ENCODE measurements at places on chromosomes 5 and 9.

- DNase-seq = no peak
Measured at GRCh38 chr9:126397056-126397455, 70.4 kb downstream of the MVB12B start.

- no peak for DNase-seq
Measured at GRCh38 chr5:98301547-98301946, 471.9 kb upstream of the RGMB start.

GRCh38 chr5:15260356-15261268 is 239.4 kb upstream of the FBXL7 start:
- DNase-seq = no peak

- no peak for DNase-seq
Measured at GRCh38 chr9:109387206-109387605, 66.3 kb upstream of the EPB41L4B start.

DNA sequence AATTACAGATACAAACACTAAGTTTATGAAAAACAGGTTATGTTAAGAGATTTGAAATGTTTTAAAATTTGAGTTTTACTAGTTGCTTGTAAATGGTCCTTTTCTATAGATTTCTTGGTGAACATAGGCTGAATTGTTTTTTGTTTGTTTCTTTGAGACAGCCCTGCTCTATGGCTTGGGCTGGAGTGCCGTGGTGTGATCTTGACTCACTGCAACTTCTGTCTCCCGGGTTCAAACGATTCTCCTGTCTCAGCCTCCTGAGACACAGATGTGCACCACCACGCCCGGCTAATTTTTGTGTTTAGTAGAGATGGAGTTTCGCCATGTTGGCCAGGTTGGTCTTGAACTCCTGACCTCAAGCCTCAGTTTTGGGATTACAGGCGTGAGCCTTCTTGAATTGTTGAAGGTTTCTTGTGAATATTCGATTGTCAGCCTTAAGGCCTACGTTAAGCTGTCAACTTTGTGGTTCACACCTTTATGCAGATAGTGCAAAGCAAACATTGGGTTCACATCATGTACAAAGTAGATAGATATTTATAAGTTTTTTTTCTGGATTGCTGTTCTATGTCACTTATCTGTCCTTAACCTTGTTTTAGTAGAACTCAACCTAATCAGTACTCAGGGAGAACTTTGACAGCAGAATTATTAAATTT is 26.2 kb downstream of the UHRF2 start:
- no peak for DNase-seq

- peak; percentile 11 for DNase-seq
Measured at GRCh38 chr5:15598294-15598902, 98.4 kb downstream of the FBXL7 start.

- DNase-seq = no peak
Measured at GRCh38 chr5:147670815-147671214, 111.7 kb downstream of the JAKMIP2 start.

GRCh38 chr9:3525096-3525835 is 535 bp downstream of the RFX3 start:
- no peak for DNase-seq

- no peak for DNase-seq
Measured at GRCh38 chr9:16680541-16680940, 189.9 kb downstream of the BNC2 start.

DNA sequence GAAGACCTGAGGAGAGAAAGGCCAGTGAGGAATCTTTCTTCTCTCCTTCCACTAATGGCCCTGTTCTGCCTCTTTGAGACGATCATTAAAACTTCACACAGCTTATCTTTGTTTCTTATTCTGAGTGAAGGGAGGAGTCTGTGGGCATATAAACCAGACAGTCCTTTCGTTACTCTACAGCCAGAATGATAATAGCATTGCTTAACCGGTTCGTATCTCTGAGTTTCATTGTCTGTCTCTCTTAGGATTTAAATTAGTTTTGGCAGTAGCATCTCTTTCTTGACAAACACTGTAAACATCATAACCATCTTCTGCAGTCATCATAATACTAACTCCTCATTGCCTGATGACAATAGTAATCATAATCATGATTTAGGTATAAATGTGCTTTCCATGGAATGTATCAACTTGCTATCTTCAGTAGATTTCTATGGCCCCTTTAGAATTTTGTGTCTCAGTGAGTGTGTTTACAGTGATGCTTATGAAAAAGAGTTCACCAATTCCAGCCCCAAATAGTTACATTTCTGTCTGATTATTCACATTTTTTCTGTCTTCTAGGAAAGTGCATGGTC is 618.8 kb upstream of the KLF4 start:
- no peak for DNase-seq

DNA sequence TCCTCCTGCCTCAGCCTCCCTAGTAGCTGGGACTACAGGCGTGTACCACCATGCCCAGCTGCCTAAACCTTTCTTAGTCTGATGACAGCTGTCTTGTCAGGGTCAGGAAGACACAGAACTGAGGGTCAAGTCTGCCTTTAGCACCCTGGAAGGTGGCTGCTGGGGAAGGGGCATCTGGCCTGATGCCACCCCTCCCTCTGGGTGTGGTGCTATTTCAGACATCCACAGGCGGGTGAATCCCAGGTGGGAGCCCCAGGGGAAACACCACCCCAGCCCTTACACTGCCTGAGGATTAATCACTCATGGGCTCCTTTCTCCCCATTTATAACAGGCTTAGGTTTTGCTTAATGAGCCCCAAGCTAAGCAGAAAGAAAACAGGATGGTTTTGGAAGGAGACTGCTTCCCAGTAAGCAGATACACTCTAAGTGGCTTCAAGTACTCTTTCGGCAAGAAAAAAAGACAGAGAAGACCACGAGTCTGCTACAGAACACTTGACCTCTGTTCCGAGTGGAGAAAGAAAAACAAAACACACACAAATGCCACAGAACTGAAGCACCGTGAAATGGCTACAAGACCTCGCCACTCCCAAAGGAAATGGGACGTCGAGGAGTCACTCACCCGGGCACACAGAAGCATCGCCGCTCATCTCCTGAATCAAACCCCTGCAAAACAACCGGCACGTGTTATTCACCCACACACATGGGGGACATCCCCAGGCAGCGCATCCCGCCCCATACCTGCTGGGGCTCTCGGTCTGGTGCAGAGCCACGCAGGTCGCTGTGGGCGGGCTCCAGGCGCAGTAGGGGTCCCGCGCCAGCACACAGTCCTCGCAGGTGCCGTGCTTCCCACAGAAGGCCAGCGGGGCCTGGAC is 62.4 kb downstream of the SECISBP2 start:
- DNase-seq = no peak

- no peak for DNase-seq
Measured at GRCh38 chr9:92965061-92965758, 17.9 kb downstream of the FGD3 start.

DNA sequence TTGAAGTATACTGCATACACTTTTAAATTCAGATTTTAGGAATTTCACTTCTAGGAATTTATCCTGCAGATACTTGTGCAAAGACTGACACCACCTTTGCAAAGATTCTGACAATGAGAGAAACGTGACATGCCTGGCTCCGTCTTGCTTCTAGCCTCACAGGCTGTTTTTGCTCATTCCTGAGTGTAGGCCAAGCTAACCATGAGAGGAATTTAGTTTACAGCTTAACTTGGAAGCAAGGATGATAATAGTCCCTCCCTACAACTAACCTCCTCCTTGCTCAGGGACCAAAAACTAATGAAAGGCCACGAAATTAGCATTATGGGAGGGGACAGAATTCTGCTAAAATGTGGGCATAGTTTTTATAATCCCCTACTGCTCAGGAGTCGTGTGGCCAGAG is 31.1 kb downstream of the C5orf22 start:
- DNase-seq = no peak

DNA sequence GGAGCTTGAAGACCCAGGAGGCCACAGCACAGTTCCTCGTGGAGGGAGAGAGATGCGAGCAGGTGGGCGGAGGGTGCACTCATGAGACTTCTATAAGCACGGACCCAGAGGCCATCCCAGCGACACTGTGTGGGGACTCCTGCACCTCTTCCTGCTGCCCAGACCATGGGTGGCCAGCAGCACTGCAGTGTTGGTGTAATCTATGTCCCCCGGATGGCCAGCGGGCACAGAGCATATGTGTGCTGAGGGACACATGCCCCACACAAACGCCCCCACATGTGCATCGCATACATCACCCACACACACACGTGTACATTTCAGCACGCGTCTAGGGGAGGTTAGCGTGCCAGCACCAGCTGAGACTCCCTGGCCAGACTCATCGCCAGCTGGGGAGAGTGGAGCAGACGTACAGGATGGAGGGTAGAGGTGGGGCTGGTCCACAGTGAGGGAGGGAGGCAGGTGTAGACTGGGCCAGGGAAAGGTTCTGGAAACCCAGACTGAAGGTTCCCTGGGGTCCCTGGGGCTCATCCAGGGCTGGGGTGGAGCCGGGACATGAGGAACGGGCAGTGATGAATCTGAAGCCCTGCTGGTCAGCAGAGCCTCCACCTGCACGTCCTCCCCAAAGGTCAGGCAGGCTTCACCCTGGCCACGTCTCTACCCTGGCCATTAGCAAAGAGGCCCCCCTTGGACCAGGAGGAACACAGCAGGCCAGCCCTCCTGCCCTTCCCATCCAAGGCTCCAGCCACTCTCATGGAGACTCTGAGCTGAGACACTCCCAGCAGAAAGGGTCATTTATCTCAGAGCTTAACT is 27.6 kb downstream of the ADAMTS2 start:
- DNase-seq = no peak

GRCh38 chr9:37988041-37988440 is 81.0 kb downstream of the SHB start:
- DNase-seq = no peak

DNA sequence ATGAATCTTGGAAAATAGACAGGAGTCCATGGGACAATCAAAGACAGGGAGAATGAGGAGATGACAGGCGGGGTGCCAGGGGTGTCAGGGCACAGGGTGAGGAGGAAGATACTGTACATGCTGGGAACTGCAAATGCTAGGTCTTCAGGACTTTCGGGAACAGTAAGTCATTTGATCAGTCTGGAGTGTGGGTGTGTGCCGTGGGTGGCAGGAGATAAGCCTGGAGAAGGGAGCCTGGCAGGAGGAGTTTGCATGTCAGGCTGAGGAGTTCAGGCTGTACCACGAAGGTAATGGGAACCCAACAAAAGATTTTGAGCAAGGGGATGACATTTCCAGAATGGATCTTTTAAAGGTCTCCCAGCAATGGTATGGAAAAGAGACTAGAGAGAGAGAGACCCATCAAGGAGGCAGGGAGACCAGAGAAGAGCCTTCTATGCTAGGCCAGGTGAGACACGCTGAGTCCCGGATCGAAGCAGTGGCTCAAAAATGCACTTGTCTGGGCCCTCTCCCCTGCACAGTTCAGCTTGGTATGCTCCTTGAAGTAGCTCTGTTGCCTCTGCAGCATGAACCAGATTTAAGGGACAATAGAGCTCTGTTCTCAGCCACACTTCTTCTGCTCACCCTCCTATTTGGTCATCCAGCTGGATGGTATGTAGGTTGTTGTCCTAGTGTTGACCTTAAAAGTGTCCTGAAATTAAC is 77.0 kb upstream of the FER start:
- DNase-seq = no peak

- no peak for DNase-seq
Measured at GRCh38 chr5:83715236-83716065, 5.2 kb downstream of the HAPLN1 start.

DNA sequence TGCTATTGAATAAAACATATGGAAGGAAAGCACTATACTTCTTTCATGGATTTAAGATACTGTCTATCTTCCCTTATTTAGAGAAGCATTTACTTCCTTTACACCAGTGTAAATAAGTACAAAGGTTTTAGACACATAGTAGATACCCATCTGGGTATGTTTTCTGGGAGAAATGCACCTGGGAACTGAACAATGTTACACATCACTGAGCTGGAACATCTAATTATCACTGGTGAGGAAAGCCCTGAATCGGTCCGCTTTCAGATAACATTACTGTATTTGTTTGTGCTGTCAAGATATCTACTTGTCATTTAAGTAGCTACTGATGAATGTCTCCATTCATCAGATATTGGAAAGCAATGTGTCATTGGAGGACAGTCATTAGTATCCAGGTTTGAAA is 964.7 kb upstream of the PTPRD start:
- DNase-seq = peak; percentile 32

DNA sequence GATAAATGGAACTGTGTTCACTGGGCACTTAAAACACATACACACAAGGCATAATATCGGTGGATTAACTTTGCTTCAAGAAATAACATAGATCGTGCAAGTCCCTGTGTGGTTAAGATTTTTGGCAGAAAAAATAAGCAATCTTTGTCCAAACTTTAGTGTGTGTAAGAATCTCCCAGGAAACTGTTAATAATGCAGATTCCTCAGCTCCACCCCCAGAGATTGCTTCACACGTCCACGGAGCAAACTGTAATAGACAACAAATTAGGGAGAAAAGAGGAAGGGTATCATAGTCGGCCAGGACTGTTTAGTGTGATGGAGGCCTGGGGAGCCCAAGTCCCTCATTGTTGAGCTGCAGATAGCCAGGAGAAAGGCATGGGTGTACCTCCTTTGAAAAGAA is 84.8 kb downstream of the PJA2 start:
- DNase-seq = no peak

DNA sequence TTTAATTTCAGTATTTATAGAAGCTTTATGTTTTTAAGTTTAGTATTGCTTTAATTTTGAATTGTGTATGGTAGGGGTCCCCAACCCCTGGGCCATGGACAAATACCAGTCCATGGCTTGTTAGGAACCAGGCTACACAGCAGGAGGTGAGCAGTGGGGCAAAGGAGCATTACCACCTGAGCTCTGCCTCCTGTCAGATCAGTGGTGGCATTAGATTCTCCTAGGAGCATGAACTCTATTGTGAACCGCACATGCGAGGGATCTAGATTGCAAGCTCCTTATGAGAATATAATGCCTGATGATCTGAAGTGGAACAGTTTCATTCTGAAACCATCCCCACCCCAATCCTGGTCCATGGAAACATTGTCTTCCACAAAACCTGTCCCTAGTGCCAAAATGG is 1.9 kb downstream of the C5 start:
- no peak for DNase-seq

GRCh38 chr5:170694911-170695310 is 88.6 kb upstream of the GABRP start:
- DNase-seq = no peak

DNA sequence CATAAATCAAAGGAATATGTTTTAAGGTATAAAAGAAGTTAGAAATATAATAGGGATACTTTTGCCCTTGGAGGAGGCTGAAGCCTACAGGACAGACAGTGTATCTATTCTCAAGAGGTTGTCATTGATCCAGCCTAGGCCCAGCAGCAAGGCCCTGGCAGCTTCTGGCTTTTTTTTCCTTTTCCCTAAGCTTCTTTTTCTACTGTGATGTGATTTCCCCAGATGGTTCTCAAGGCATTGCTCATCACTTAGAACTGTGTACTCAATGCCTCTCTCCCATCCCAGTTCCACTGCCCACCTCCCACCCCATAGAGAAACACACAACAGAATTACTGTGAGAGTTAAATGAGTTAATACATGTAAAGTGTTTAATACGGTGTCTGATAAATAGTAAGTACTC is 88.6 kb downstream of the SLC44A1 start:
- no peak for DNase-seq

- no peak for DNase-seq
Measured at GRCh38 chr9:72477930-72478518, 43.4 kb upstream of the TMC1 start.
